Activated T-cell treated with anti-CD3 and anti-CD28 coated beads, Interleukin-2, amount 50 U/mL, for 48 hours (primary cell): ENCODE measurements at places on chromosomes 4 and X.

- peak; percentile 39 for DNase-seq
Measured at GRCh38 chrX:130109429-130110378, 593 bp downstream of the ELF4 start.

DNA sequence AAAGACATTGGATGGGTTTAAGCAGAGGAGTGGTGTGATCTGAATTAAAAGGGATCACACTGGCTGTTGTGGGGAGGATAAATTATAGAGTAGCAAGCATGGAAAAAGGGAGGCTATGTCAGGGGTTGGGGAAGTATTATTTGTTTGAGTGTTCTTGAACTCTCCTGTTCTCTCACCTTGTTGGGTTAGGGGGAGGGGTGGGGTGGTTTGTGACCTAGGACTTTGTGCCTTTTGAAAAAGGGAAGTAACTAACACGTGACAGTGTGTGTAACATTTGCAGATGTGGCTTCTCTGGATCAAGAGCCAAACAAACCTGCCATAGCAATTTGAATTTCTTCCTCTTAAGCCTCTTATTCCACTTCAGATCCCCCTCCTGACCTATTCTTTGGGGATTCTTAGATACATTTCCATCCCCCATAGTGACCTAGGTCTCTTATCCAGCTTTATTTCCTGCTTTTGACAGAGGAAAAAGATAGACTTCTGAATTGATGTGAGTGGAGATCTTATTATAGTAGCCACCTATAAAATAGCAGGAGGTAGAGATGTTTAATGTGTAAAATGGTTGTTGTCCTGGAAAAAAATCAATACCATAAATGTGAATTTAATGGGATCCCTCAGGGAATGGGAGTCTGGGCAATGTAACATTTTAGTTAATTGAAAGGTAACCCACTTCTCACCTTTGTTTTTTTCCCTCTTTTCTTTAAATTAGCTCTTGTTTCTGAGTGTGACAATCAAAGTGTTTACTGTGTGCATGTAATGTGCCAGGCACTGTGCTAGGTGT lies 120.4 kb downstream of the CT47B1 start:
- DNase-seq, result no peak

GRCh38 chr4:179165000-179165738 lies 1722.9 kb upstream of the AGA start:
- no peak for DNase-seq

DNA sequence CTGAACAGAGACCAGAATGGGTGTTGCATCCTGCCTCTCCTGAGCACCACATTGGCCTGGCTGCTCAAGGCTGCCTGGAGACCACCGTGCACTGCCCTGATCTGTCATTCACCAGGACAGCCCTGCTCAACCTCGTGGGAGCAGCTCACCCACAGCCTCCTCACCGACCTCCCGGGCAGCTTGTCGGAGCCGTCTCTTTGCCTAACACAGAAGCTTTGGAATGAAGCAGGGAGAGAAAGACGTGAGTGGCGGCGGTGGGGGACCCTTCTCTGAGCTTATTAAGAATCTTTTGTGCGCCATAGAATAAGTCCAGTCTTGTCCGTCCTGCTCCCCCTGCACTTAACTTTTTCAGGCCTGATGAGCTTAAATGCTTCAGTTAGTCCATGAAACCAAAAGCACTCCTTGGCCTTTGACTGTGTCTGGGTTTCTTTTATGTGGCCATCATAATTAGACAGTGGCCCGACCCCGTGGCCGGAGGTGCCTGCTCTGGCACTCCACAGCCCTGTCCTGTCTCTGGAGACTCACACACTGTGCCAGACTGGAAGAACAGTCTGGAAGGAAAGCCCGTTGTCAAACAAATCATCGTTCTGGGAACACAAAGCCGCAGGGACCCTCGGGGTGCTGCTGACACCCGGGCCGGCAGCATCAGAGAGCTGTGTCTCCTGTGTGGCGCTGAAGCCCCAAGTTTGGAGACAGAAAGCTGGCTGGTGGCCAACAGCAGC lies 192.8 kb downstream of the BCOR start:
- no peak for DNase-seq

DNA sequence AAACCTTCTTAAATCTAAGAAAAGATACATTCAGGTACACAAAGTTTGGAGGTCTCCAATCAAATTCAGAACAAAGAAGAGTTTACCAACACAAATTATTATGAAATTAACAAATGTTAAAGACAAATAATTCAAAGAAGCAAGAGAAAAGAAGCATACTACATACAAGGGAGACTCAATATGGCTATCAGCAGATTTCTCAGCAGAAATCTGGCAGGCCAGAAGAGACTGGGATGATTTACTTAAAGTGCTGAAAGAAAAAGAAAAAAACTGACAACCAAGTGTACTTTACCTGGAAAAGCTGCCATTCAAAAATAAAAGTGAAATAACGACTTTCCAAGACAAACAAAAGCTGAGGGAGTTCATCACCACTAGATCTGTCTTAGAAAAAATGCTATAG lies 64.4 kb upstream of the HTR2C start:
- DNase-seq, result no peak

DNA sequence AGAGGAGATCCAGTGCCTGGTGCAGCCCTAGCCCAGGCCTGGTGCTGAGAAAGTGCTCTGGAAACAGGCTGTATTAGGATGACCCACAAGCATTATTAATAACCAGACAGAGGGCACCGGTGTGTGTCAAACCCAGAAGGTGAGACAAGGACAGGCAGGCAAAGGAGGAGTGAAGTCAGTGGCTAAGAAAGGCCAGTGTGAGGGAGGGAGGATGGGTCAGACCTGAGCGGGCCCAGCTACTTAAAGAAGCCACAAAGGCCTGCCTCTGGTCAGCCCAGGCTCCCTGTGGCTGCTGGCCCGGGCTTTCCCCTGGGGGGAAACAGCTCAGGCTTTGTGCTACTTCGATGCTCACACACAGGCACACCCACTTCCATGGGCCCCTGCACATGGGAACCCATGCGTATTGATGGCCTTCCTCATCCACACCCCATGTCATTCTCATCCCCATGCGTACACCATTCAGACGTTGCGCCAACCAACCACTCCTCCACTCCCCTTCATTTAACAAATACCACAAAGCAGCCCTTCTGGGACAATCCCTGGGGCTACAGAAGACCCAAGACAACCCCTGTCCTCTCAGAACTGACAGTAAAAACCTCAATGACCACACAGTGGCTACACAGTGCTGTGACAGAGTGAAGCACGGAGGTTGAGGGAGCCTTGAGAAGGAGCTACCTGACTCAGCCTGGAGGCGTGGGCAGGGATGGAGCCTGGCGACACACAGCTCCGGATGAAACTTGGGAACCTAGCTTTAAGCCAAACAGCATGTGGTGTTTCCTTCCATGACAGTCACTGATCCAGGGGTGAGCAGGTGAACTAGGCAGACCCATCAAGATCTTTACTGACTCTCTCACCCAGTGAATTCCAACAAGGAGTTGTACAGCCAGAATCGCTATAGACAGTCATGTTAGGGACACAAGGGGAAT lies 24.9 kb upstream of the MTM1 start:
- no peak for DNase-seq
